IMR-90 (cell line): ENCODE measurements at places on chromosomes 1 and 21. TPM values are rescaled to one million over a fixed set of nuclear protein-coding genes. Genes with fewer than 3 reads are reported as not detected.

DNA sequence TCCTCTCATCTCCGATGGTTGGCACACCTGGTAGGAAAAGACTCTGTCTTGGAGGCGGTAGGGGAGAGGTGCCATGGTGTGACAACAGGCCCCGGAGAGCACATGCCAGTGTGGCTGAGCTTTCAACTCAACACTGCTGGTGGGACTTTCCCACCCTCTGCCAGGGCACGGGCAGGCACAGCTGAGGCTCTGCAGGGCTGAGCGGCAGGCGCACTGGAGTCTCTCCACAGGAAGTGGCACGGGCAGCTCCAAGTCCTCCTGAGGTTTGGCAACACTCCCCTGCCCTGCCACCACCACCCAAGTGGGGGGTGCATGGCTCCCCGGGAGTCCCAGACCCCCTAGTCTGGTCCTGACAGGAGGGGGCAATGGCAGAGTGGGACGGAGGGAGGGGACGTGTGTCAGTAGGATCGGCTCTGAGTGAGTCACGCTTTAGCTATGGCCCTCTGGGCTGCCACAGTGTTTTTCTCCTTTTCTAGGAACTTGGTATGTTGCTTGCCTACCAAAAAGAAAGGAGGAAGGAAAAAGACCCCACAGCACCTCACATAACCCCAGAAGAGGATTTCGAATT, 27.3 kb upstream of the EVA1B start:
- peak; percentile 80 for DNase-seq

GRCh38 chr21:43985690-43986251, 26.3 kb upstream of the TRAPPC10 start:
- DNase-seq = no peak

DNA sequence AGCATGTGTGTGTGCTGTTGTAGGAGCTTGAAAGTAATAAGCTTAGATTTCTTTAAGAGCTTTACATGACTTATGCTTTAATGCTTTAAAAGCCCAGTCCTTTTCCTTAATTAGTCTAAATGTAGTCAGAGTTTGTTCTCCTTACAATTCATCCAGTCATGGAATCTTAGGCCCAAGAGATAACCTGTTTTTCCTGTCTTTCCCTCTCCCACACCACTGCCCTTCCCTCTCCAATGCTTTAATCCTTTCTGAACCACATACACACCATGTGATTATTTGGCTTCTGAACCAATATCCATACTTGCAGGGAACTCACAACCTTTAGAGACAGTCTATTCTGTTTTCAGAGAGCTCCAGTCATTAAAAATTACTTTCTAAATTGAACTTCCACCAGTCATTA, 37.6 kb downstream of the ALG6 start:
- DNase-seq = no peak

- no peak for DNase-seq
Observed at GRCh38 chr1:190507357-190507756, 29.7 kb upstream of the BRINP3 start.

- DNase-seq = no peak
Observed at GRCh38 chr1:16168622-16169360, 12.9 kb upstream of the EPHA2 start.

- DNase-seq = no peak
Observed at GRCh38 chr1:231936983-231937775, 310.6 kb downstream of the DISC1 start.

DNA sequence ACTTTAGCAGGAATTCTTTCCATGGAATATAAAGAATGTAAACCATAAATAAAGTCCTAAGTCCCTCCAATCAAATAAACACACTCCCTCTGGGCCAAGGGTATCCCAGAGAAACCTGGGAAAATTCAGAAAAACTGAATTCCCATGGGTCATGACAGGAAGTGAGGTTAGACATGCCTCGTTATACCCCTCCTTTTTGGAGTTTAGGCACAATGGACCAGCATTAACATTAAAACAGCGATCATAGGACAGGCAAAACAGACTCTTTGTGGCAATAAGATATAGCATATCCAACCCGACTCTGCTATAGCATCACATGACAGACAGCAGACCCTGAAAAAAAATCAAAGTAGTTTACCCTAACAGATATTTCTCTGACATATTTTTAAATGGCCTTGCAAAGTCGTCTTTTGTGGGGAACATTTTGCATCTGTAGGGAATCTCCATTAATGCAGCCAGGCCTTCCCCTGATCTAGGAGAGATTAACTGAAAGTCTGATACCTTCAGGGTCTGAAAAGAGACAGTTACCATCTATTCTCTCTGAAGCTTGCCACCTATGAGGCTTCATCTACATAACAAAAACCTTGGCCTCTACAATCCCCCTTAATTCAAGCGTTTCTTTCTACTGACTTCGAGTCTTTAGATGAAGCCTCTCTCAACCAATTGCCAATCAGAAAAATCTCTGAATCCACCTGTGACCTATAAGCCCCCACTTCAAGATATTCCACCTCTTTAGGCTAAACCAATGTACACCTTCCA, 143.0 kb upstream of the KCNK1 start:
- DNase-seq = no peak

DNA sequence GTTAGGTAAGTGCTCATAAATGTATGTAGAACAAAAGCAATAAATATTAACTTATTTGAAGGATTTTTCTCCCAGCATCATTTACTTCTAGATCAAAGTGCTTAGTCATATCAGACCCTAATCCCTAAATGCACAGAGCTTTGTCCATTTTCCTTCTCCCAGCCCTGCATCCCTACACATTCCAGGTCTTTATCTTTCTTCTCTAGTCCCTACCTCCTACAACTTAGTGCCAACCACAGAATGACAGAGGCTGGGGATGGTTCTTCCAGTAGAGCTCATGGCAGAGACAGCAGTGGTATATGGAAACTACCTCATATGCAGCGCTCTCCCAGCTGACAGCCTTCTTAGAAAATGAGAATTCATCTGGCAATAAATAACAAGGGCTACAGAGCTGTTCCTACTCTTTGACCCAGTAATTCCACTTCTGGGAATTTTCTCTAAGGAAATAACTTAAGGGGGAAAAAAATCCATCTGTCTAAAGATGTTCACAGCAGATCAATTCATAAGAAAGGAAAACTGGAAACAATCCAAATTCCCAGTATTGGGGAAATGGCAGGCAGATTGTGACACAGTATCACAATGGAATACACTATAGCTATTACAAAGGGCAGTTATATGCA, 62.9 kb upstream of the ROR1 start:
- DNase-seq = no peak

GRCh38 chr1:189775343-189775742, 702.3 kb downstream of the BRINP3 start:
- peak; percentile 97 for DNase-seq

- no peak for DNase-seq
Observed at GRCh38 chr1:245412306-245412705, 257.5 kb downstream of the KIF26B start.

DNA sequence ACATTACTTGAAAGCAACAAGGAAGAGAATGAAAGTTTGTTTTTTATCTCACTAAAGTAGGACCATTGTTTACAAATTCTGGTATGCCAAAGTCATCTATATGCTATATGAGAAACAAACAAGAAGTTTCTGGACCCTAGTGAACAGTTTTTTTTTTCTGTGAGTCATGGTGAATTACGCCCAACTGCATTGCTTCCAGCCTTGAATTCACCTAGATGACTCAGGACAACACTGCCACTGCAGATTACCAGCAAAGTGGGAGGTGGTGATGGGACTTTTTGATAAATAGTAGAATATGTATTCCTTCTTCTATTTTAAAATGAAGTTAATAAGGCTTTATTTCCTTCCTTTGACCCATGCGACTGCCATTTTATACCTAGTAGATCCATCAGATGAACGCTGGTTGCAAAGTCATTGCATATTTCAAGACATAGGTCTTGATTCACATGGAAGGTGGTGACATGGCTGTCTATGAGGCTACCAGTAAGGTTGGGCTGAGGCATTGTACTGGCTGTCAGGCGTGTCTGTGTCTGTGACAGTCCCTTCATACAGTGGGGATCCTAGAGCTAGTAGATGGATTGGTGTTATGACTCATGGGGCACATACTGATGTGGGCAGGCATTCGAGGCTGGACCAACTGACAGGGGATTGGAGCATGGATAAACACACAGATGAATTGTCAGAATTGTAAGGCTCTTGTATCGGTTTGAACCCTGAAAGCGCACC, 49.1 kb upstream of the APOBEC4 start:
- DNase-seq = peak; percentile 45

GRCh38 chr21:22649246-22649645, 1651.0 kb downstream of the NCAM2 start:
- DNase-seq = no peak

- DNase-seq = no peak
Observed at GRCh38 chr1:36836196-36836883, 198.0 kb downstream of the GRIK3 start.

GRCh38 chr1:164667600-164667999, 108.6 kb downstream of the PBX1 start:
- no peak for DNase-seq

DNA sequence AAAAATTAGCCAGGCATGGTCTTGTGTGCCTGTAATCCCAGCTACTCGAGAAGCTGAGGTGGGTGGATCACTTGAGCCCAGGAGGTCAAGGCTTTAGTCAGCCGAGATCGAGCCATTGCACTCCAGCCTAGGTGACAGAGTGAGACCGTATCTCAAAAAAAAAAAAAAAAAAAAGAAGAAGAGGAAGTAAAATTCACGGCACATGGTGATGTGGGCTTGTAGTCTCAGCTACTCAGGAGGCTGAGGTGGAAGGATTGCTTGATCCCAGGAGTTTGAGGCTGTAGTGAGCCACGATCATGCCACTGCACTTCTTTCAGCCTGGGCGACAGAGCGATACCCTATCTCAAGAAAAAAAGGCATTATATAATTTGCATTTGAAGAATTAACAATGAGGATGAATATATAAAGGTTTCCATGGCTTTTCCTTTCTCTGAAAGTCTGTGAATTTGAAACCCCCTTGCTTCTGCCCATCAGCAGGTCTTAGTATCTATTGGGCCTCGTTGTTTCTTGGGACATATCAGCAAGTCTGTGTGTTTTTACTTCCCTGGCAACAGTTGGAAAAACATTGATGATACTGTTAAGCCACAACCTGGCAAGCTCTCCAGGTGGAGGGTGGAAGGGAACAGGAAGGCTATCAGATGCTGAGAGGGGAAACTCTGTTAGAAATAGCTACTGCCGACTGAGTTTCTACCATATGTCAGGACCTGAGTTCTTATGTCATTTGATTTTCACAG, 4.6 kb upstream of the PLA2G2D start:
- no peak for DNase-seq

GRCh38 chr1:62355095-62355494, 35.9 kb upstream of the KANK4 start:
- DNase-seq = no peak

GRCh38 chr21:36245115-36245514, 74.9 kb upstream of the MORC3 start:
- no peak for DNase-seq

- no peak for DNase-seq
Observed at GRCh38 chr21:32613436-32614043, 1.4 kb upstream of the CFAP298 start.

DNA sequence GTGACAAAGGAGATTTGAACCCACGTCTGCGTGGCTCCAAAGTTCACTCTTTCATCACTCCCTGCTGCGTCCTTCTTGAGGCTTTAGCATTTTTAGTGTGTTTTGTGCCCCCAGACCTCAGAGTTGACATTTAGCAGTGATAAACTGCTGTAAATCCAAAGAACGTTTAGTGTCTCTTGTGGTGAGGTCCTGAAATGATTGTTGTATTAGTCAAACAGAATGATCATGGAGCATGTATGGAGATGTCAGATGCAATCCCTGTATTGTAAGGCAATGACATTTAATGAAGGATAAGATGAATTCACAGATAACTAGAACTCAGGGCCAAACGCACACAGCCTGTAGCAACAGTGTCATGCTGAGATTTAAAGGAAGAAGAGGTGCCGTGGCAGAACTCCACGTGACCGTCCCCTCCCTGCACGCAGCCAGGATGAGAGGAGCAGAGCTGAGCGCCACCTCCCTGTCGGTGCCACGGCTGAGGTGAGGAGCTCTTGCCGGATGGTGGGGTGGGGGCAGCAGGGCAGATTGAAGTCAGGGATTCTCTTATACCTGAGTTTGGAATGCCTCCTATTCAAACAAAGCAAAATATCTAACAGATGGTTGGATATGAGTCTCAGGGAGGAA, 30.1 kb downstream of the NTPCR start:
- peak; percentile 23 for DNase-seq

TPTE gene
- total RNA-seq = not detected in 2 replicates

CCDC181 gene
- total RNA-seq = 0.28 TPM in 1 of 2 replicates, not detected in the other

FPGT gene
- 13.3 and 23.6 TPM in 2 replicates for total RNA-seq

SIPA1L2 gene
- 11.9 and 13.4 TPM in 2 replicates for total RNA-seq

TFF2 gene
- not detected in 2 replicates for total RNA-seq

JAM2 gene
- total RNA-seq = 0.72 and 0.83 TPM in 2 replicates

FAM177B gene
- not detected in 2 replicates for total RNA-seq

TNFSF4 gene
- total RNA-seq = 19.7 and 23.6 TPM in 2 replicates

MYCL gene
- 0.56 and 0.72 TPM in 2 replicates for total RNA-seq

FCER1G gene
- not detected in 2 replicates for total RNA-seq

LCE2B gene
- not detected in 2 replicates for total RNA-seq

AMY1C gene
- not detected in 2 replicates for total RNA-seq

NTNG1 gene
- 2.3 and 2.8 TPM in 2 replicates for total RNA-seq

ZFP69 gene
- 1.6 and 2.5 TPM in 2 replicates for total RNA-seq

LGR6 gene
- not detected in 2 replicates for total RNA-seq

ERG gene
- total RNA-seq = not detected in 2 replicates

ATP1A2 gene
- total RNA-seq = under 0.01 and 0.28 TPM in 2 replicates
